ENCODE measurements at places on chromosomes 4 and X.

DNA sequence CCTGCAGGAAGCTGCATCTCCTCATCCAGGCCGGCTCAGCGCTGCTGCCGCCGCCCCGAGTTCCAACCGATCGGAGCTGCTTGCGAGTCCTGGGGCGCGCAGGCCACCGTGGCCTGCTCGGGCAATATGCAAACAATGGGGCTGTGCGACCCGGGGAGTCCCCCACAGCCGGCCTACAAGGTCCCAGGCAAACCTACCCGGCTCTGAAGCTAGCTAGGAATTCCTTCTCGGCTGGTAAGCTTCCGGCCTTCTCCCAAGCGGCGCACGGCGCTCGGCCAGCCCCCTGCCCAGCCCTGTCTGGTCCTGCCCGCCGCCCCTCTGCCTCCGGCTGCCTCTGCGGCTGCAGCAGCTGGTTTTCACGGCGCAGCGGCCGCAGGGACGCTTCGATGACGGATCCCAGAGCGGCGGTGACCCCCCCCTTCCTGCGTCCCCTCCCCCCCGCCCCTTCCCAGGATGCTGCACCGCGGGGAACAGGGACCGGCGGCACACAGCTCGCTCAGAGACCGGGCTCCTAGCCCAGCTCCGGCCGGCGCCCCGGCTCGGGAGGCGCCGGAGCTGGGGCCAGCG, 59.4 kb downstream of the TSC22D3 start:
- H3K36me3 ChIP-seq: peaks cover 30% of the 10 kb centered on the region
- H3K27me3 ChIP-seq: no peaks in the 10 kb centered on the region
- peak overlapping the region; percentile 100 for H3K27ac ChIP-seq
- peaks cover 65% of the 10 kb centered on the region for H3K4me1 ChIP-seq

DNA sequence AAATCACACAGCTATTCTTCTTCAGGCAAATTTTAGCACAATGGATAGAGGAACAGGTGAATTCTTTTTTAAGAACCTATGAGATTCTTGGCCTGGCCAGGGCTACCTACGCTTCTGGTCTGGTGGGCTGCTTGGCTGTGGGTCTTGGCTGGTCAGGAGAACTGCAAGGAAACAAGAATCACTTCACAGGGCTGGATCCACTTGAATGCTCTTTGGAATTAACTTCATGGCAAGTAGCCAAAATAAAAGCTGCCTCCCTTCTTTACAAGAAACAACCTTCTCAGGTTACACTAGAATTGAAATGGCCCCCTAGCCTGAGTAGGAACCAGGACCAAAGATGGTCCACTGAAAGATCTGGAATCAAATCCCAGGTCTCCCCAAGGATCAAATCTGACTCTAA, 519.1 kb downstream of the IQCM start:
- H3K4me1 ChIP-seq: no peaks in the 10 kb centered on the region
- no peak for DNase-seq
- no peak overlapping the region for H3K4me3 ChIP-seq
- no peak overlapping the region for H3K27ac ChIP-seq
- no peaks in the 10 kb centered on the region for H3K36me3 ChIP-seq

DNA sequence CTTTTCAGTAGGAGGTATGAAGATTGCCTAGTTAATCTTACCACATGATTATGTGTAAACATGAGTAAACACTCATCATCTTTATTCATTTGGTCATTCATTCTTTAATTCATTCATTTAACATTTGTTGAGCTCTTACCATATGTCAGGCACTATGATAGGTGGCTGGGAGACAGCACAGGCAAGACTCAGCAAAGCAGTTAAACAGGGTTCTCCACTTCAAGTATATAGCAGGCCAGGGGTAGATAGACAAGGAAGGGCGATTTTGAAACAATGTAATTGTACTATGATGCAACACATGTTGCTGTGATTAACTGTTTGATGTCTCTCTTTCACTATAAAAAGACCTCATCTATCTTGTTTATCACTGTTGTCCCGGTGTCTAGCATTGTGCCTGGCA, 84.3 kb upstream of the GPR101 start:
- no peaks in the 10 kb centered on the region for H3K27me3 ChIP-seq
- H3K4me1 ChIP-seq: no peaks in the 10 kb centered on the region
- H3K27ac ChIP-seq: no peak overlapping the region
- no peak overlapping the region for H3K4me3 ChIP-seq
- H3K36me3 ChIP-seq: no peaks in the 10 kb centered on the region

DNA sequence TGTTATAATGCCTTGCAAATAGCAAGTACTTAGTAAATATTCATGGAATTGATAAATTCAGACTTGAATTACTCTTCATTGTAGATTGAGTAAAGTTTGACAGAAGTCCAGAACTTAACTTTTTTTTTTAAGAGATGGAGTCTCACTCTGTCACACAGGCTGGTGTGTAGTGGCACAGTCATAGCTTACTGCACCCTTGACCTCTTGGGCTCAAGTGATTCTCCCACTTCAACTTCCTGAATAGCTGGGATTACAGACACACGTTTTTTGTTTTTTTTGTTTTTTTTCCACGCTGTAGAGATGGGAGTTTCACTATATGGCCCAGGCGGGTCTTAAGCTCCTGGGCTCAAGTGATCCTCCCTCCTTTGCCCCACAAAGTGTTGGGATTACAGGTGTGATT, 32.1 kb downstream of the UBE2K start:
- H3K36me3 ChIP-seq: peaks cover 2% of the 10 kb centered on the region
- DNase-seq: no peak
- H3K4me1 ChIP-seq: no peaks in the 10 kb centered on the region
- H3K4me3 ChIP-seq: no peak overlapping the region
- H3K27me3 ChIP-seq: no peaks in the 10 kb centered on the region

DNA sequence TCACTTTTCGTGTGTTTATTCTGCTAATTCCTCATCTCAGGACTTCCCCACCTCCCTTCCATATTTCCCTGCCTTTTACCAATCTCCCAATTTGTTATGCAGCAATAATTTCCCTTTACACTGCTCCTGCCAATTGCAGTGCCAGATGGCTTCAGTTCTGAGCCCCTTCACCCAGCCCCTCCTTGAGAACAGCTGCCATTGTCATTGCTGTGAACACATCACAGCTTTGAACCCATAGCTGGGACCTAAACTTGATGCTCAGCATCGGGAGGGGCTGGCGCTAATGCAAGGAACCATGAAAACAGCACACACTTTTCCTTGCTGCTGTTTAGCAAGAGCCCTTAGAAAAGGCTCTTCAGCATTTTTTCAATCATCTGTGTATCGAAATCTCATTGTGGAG, 104.9 kb downstream of the ALPK1 start:
- H3K27ac ChIP-seq: no peak overlapping the region
- DNase-seq: no peak
- H3K4me3 ChIP-seq: no peak overlapping the region
- no peaks in the 10 kb centered on the region for H3K27me3 ChIP-seq
- no peaks in the 10 kb centered on the region for H3K36me3 ChIP-seq

GRCh38 chr4:95674521-95674981, 125.8 kb upstream of the UNC5C start:
- DNase-seq: no peak
- no peaks in the 10 kb centered on the region for H3K36me3 ChIP-seq
- no peak overlapping the region for H3K4me3 ChIP-seq
- H3K27me3 ChIP-seq: no peaks in the 10 kb centered on the region
- H3K27ac ChIP-seq: no peak overlapping the region
- no peaks in the 10 kb centered on the region for H3K4me1 ChIP-seq

GRCh38 chr4:26299254-26299882, 21.4 kb upstream of the RBPJ start:
- H3K4me3 ChIP-seq: peak overlapping the region; percentile 4
- H3K27ac ChIP-seq: no peak overlapping the region
- H3K4me1 ChIP-seq: peaks cover 6% of the 10 kb centered on the region
- H3K27me3 ChIP-seq: no peaks in the 10 kb centered on the region

- no peak for DNase-seq
- no peaks in the 10 kb centered on the region for H3K4me1 ChIP-seq
- no peaks in the 10 kb centered on the region for H3K36me3 ChIP-seq
Observed at GRCh38 chr4:86452422-86452891, 92.6 kb upstream of the MAPK10 start.

DNA sequence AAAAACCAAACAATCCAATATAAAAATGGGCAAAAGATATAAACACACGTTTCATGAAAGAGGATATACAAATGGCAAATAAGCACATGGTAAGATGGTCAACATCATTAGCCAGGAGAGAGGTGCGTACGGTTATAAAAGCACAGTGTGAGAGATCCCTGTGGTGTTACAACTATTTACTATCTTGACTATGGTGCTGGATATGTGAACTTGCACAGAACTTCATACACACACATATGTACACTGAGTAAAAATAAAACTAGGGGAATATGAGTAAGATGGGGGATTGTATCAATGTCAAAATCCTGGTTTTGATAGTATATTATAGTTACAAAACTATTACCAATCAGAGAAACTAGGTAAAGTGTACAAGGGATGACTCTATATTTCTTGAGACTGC, 8.4 kb downstream of the FBXO8 start:
- no peaks in the 10 kb centered on the region for H3K4me1 ChIP-seq
- H3K4me3 ChIP-seq: no peak overlapping the region
- H3K36me3 ChIP-seq: no peaks in the 10 kb centered on the region
- no peak for DNase-seq
- H3K27me3 ChIP-seq: no peaks in the 10 kb centered on the region

- no peak for DNase-seq
- H3K27ac ChIP-seq: no peak overlapping the region
- H3K4me1 ChIP-seq: no peaks in the 10 kb centered on the region
- no peak overlapping the region for H3K4me3 ChIP-seq
Observed at GRCh38 chr4:48667148-48667547, 112.9 kb downstream of the FRYL start.

DNA sequence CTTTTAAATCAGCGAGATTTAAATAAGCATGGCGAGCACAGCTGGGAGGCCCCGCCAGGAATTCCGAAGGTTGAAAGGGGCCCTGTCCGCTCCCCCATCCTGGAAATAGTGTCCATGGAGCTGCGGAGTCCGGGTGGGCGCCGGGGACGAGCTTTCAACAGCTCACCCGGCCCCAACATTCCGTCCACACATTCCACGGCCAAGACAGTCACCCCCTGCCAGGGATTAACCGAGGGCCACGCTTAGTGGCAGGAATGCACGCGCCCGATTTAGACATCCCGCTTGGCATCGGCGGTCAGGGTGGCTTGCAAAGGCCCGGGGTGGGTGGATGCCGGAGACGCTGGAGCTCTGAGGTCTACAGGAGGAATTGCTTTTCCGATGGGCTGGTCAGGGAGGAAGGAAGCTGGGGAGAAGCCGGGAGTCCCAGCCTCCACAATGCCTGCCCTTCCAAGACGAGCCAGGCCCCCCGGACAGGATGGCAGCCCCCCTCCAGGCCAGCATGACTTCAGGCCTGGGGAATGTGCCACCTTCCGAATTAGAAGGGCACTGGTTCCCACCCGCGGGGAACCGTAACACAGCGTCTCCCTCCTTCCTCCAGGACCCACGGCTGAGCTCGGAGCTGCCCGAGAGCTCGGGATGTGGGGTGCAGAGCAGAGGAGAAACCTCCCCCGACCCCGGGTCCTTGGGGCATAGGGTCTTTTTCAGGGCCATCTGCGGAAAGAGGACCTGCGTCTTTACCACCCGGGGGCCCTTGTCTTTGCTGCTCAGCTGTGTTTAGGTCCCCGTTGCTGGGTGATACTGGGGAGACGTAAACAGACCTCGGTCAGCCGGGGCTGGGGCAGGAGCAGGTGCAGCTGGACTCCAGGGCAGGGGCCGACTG, 26.9 kb upstream of the PPP2R3B start:
- H3K27ac ChIP-seq: no peak overlapping the region
- H3K27me3 ChIP-seq: no peaks in the 10 kb centered on the region
- DNase-seq: no peak
- no peaks in the 10 kb centered on the region for H3K4me1 ChIP-seq
- no peaks in the 10 kb centered on the region for H3K36me3 ChIP-seq

DNA sequence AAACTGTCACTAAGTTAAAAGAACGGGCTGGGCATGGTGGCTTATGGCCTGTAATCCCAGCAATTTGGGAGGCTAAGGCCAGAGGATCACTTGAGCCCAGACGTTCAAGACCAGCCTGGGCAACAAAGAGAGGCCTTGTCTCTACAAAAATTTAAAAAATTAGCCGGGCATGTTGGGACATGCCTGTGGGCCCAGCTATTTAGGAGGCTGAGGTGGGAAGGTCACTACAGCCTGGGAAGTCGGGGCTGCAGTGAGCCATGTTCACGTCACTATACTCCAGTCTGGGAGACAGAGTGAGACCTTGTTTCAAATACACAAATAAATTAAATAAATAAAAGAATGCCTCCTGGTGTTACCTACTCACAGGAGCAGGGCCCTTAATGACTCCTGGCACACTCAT, 69.5 kb downstream of the APBB2 start:
- no peaks in the 10 kb centered on the region for H3K27me3 ChIP-seq
- no peak overlapping the region for H3K27ac ChIP-seq
- no peaks in the 10 kb centered on the region for H3K4me1 ChIP-seq

GRCh38 chr4:71417150-71417549, 78.3 kb downstream of the SLC4A4 start:
- no peak for DNase-seq
- H3K27me3 ChIP-seq: no peaks in the 10 kb centered on the region
- H3K36me3 ChIP-seq: no peaks in the 10 kb centered on the region
- H3K27ac ChIP-seq: no peak overlapping the region
- no peak overlapping the region for H3K4me3 ChIP-seq
- H3K4me1 ChIP-seq: no peaks in the 10 kb centered on the region

GRCh38 chrX:30278365-30278764, 30.8 kb downstream of the NR0B1 start:
- no peak overlapping the region for H3K27ac ChIP-seq
- H3K36me3 ChIP-seq: no peaks in the 10 kb centered on the region
- no peaks in the 10 kb centered on the region for H3K27me3 ChIP-seq
- H3K4me1 ChIP-seq: no peaks in the 10 kb centered on the region
- H3K4me3 ChIP-seq: no peak overlapping the region

DNA sequence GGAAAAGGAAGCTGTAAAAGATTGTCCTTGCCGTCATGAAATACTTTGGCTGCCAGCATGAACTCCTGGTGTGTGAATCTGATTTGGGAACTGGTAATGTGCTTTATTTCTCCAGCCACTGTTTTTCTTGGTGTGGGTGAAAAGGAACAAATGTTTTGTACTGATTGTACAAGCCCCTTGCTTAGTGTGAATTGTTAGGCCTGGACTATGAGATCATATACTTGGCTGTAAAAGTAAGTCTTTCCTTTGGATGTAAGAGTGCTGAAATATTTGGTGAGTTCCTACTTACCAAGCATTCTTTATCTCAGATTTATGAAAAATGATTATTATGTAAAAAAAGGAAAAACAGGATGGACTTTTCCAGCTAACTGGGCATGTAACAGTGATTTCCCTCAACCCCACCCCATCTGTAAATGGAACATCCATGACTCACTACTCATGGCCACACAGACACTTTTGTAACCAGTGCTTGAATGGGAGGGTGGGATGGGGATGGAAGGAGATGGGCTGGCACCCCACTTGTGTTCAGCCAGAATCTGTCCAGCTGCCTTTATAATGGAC, 6.3 kb downstream of the FNIP2 start:
- H3K27me3 ChIP-seq: no peaks in the 10 kb centered on the region
- H3K4me3 ChIP-seq: no peak overlapping the region
- H3K4me1 ChIP-seq: peaks cover 3% of the 10 kb centered on the region
- H3K36me3 ChIP-seq: no peaks in the 10 kb centered on the region
- no peak for DNase-seq

DNA sequence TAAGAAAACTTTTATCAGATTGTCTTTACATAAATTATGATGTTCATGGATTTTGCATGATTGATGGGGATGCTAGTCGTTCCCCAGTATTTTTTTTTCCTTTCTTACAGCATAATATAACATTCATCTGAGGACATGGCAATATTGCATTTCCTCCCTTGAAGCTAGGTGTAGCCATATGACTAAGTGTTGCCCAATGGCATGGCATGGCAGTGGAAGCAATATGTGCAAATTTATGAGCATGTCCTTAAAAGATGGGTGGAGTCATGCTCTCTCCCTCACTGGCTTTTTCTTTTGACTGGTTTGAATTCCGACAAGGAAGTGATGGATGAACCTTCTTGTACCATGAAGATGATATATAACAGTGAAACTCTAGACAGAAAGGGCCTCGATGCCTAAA, 96.3 kb downstream of the BANK1 start:
- no peak overlapping the region for H3K27ac ChIP-seq
- H3K36me3 ChIP-seq: no peaks in the 10 kb centered on the region
- DNase-seq: no peak
- no peak overlapping the region for H3K4me3 ChIP-seq
